ENCODE measurements at places on chromosomes 13 and 19. TPM values are rescaled to one million over a fixed set of nuclear protein-coding genes. Genes with fewer than 3 reads are reported as not detected.

Gene KLK15
- not detected for total RNA-seq

Gene MBD3L2
- total RNA-seq = not detected

GRCh38 chr13:20475927-20476691 is 49.5 kb downstream of the CRYL1 start:
- DNase-seq = no peak
- no peak overlapping the region for H3K27ac ChIP-seq
- H3K4me3 ChIP-seq = no peak overlapping the region
- no peaks in the 10 kb centered on the region for H3K27me3 ChIP-seq

GRCh38 chr13:85462792-85463425 is 336.3 kb downstream of the SLITRK6 start:
- no peaks in the 10 kb centered on the region for H3K27me3 ChIP-seq
- DNase-seq = no peak
- no peak overlapping the region for H3K27ac ChIP-seq
- H3K4me3 ChIP-seq = no peak overlapping the region

Gene PABPC3
- not detected for total RNA-seq

DNA sequence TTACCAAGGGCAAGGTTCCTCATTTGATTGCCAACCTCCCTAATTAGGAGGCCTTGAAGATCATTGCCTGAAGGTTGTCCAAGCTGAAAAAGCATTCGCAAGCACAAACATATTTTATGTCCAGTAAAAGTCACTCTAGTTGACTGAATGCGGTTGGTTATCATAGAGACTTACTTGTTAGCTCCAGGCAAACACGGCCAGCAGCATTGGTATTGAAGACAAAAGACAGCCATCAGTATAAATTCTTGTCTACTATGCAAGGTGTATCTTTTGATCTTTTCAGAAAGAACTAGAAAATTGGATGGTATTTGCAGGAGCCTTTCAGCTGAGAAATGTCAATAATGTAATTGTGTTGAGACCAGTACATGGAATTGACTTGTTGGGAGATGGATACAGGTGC is 129.9 kb downstream of the GPC6 start:
- DNase-seq = no peak
- no peaks in the 10 kb centered on the region for H3K27me3 ChIP-seq
- H3K4me1 ChIP-seq = peaks cover 7% of the 10 kb centered on the region
- H3K4me3 ChIP-seq = no peak overlapping the region
- H3K27ac ChIP-seq = no peak overlapping the region

Gene DMWD
- total RNA-seq = 79.2 TPM

- no peak overlapping the region for H3K4me3 ChIP-seq
- DNase-seq = no peak
- no peak overlapping the region for H3K27ac ChIP-seq
- H3K36me3 ChIP-seq = no peaks in the 10 kb centered on the region
These were observed 37.3 kb downstream of the EFNB2 start for GRCh38 chr13:106498158-106498557.

Measured in A673 (cell line).